NCI-H460 (cell line): ENCODE measurements at places on chromosomes 13 and 19.

- DNase-seq = no peak
These were observed 329.1 kb downstream of the SLITRK5 start for GRCh38 chr13:88000239-88000638.

GRCh38 chr19:22610121-22610520 is 24.0 kb upstream of the ZNF492 start:
- DNase-seq = no peak

- no peak for DNase-seq
These were observed 57.8 kb upstream of the C13orf46 start for GRCh38 chr13:114031631-114032030.

DNA sequence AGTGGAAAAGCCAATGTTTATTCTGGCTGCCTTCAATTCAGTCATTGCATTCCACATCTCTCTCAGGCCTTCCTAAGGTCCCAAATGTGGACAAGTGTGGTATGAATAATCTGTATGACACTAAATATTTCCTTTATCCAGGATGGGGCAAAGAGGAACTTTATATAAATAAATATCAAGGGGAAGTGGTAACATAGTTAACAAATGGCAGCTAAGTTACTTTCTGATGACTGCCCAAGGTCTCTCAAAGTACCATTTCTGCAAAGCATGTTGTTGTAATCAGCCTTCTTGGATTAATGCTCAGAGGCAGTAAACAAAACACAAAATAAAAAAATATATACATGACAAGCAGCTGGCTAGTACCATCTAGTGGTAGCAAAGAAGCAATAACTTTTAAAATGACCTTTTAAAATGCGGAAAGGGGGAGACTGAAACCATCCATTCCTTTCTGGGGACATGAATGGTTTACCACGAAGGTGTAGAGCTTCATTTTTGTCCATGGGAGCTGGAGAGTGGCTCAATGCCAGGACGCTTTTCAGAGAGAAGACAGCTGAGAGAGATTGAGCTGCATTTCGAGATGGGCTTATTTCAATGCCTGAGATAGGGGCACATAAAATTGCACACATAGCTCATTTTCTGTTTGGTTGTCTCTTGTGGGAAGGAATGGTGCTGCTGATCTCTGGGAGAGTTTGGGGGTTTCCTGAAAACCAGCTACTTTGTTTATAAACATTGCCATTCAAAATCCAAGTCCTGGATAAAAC is 259.2 kb downstream of the RFC3 start:
- peak; percentile 18 for DNase-seq

- DNase-seq = peak; percentile 13
These were observed 16.2 kb downstream of the NUFIP1 start for GRCh38 chr13:44972956-44973581.

DNA sequence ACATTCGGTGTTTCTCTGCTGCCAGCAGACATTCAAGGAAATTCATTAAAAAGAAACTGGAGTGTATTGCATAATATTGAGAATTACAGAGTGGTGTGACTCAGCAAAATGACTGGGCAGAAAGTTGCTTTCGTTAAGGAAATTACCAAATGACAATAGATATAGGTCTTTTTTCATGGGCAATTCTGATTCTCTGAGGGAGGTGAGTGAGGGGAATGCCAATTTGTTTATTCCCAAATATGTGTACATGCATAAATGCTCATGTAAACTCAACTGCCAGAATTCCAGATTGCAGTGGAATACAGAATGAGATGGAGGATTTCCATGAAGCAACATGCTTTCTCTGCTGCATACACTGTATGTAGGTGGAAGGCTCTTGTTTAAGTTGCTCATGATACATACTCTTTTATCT is 1730.1 kb downstream of the SLITRK5 start:
- peak; percentile 55 for DNase-seq

DNA sequence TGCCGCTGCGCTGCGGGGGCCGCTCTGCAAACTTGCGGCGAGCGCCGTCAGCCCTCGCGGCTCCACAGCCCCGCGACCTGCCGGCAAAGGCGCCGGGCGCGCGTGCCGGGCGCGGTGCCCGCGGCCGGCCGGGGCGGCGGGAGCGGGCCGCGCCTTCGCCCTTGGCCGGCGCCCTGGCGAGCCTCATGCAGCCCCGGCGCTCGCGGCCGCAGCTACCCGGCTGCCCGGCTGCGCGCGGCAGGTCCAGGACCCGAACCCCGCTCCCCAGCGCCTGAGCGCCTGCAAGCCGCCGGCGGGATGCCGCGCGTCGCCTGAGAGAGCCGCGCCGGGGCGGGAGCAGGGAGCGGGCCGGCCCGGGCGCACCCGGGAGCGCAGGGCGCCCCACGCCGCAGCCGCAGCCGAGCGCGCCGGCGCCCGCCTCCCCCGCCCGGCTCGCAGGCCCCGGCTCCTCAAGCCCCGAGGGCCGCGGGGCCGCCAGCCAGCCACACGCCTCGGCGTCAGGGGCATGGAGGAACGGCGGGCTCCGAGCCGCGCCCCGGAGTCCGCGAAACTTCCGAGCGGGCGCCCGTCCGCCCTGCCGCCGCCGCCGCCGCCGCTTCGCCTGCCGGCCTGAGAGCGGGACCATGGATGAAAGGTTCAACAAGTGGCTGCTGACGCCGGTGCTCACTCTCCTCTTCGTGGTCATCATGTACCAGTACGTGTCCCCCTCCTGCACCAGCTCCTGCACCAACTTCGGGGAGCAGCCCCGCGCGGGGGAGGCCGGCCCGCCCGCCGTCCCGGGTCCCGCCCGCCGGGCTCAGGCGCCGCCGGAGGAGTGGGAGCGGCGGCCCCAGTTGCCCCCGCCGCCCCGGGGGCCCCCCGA is 564 bp downstream of the HS6ST3 start:
- DNase-seq = no peak

DNA sequence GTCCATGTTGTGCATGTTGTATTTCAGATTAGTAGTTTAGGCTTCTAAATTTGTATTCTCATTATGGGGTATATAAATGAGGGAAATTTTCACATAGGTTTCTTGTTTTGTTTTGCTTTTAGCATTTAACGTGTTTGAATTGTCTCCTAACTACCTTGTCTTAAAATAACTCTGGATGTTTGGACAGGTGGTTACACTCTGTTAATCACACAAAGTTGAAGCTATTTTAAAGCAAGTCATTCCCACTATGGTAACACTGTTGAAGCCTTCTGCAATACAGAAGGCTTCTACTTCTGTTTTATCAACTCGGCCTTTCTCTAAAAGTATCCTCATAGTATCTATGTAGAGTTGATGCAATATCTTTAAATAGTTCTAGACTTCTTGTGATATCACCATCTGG is 245.3 kb upstream of the HTR2A start:
- DNase-seq = no peak

- no peak for DNase-seq
These were observed 64.7 kb upstream of the STARD13 start for GRCh38 chr13:33349986-33350826.

DNA sequence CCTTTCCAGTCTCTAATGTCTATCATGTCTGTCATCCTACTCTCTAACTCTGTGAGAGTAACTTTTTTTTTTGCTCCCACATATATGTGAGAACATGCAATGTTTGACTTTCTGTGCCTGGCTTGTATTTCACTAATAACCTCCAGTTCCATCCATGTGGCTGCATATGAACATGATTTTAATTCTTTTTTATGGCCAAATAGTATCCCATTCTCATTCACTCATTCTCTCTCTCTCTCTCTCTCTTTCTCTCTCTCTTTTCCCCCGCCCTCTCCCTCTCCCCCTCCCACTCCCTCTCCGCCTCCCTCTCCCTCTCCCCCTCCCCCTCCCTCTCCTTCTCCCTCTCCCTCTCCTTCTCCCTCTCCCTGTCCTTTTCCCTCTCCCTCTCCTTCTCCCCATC is 52.0 kb downstream of the DNAJC3 start:
- DNase-seq = no peak

DNA sequence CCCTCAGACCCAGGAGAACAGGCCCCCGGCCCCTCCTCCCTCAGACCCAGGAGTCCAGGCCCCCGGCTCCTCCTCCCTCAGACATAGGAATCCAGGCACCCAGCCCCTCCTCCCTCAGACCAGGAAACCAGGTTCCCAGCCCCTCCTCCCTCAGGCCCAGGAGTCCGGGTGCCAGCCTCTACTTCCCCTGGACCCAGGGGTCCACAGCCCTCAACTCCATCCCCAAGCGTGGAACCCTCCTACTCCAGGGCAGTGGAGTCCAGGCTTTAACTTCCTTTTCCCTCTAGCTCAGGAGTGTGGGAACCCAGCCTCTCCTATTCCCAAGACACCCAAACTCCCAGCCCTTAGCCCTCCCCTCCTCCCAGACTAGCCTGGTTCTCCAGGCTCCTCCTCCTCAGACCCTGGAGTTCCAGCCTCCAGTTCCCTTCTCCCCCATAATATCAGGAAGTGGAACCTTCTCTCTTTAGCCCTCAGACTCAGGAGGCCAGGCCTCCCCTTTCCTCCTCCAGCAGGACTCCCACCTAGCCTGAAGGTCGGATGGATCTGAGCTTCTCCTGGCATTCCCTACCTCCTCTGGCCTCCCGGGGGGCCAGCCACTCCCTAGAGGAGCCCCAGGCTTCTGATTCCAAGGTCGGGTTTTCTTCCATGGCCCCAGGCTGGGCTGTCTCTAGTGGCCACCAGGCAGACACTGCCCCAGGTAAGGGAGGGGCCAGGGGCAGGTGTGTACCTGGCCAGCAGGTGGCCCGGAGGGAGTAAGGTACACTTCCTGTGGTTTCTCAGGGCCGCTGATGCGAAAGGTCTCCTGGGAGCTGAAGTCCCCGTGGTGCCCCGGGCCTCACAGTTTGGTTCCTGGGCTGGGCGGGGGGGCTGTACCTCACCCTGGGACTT is at the start of gene TMC4:
TMC4 (minus strand) TSS at position 690 of the 888 bp plus-strand sequence; CDS start at position 647, 43 bp downstream.
- no peak for DNase-seq
